ENCODE measurements at places on chromosomes 6 and 20. TPM values are rescaled to one million over a fixed set of nuclear protein-coding genes. Genes with fewer than 3 reads are reported as not detected.

DNA sequence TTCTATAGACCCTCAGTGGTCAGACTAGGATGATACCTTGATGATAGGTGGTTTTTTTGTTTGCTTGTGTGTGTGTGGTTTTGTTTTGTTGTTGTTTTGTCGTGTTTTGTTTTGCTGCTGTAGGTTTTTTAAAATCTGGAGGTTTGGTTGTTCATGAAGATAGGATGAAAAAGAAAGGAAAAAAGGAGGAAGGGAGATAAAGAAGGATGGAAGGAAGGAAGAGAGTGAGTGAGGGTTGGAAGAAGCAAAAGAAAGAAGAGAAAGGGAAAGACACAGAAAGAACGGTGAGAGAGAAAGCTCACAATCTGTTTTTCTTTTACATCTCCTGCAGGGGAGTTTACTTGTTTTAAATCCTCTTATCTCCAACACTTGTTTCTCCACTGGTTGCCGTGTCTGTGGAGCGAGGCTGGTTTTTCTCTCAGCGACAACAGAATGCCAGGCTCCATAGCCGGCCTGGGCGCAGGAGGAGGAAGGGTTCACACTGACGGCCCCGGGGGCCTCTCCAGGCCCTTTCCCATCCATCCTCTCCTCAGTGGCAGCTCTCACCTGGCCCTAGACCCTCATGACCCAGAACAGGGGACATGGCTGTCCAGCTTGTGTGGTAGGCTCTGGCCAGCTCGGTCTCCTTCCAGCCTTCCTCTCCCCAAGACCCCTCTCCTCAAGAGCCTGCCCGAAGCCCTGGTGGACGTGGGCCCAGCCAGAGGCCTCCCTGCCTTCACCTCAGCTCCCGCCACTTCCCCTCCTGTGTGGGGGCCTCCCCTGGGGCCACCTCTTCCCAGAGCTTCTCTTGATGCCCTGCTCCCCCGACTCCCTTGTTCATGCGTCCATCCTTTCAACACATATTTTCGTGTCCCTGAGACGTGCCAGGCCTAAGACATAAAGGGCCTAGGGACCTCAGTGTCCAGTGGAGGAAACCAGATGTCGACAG, 168.4 kb downstream of the VEGFA start:
- no peak for DNase-seq

DNA sequence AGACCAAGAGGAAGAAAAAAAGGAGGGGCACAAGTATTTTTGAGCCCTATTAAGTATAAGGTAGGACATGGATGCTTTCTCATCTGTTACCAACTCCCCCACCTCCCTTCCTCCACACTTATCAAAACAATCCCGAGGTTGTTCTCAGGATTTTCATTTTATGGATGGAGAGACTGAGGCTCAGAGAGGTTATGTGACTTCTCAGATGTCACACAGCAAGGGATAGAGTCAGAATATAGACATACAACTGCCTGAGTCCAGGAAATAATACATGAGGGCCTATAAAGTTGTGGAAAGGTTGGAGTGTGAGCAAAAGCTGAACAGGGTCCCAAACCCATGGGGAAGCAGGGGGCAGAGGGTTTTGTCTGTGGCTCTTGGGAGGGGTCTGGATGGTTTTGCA, 19.3 kb downstream of the KCNK17 start:
- DNase-seq: no peak

DNA sequence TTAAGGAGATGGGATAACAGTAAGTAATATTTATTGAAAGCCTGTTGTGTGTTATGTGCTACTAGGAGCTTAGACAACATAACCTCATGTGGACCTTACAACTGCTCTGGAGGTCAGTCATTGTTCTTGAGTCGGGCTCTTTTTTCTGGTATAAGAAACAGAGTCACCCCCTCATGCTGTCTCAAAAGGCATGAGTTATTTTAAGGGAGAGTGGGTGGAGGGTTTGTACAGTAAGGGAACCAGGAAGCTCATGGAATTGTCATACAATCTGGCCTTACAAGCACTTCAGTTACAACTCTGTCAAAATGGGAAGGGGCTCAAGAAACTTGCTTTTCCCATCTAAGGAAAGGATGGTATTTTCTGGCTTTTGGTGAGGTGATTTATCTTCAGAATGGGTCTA, 16.5 kb upstream of the DSE start:
- no peak for DNase-seq

- no peak for DNase-seq
Observed at GRCh38 chr6:43724354-43724753, 36.8 kb upstream of the MRPS18A start.

Gene DUSP15
- total RNA-seq: not detected

GRCh38 chr20:3221398-3222226, 12.3 kb downstream of the ITPA start:
- no peak for DNase-seq

Gene PRL
- total RNA-seq: not detected

All from natural killer cell (primary cell).